ENCODE measurements at places on chromosomes 13 and 19.

DNA sequence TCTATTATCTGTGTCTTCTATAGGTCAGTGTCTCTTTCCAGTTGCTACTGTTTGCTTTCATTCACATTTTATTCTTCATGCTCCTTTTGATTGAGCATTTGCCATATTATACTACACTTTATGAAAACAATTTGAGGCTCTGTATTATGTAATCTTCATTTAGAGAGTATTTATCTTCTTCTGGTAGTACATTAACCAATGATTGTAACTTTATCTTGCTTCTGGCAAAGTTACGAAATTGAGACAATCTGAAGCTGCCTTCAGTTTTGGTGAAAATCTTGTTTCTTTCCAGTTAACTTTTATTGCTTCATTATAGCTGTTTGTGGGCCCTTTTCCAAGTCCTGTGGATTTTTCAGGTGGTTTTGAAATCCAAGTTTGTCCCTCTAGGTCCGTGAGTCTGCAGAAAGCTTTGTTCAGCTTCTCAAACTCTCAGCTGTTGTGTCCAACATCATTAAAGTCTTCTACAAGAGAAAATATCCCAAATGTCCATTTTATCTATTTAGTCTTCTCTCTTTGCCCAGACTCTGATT, 1255.4 kb upstream of the SPRY2 start:
- DNase-seq: no peak

DNA sequence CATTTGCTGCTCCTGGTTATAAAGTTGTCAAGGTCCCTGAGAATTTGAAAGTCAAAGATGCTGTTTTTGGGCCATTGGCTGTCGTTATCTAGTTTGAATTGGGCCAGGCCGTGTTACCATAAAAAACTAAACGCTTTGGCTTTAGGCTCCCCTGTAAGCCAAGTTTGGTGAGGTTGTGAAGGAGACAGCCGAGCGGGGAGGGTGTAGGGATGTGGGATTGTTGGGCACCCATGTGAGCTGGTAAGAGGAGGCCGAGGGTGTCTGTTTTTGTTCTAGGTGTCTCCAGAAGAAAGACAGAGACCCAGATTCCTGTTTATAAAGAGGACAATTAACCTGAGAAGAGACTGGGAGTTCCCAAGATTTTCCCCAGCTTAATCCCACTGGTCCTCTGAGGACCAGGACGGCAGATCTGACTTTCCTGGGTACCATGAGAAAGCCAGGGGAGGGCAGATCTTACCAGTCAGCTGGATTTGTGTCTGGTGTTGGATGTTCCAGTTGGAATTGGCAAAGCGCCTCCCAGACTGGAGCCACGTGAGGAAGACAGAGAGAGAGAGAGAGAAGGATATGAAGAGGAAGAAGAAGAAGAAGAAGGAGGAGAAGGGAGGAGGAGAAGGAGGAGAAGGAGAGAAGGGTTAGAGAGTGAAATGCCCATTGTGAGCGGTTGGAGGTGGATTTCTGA, 25.1 kb downstream of the TMEM255B start:
- DNase-seq: no peak

GRCh38 chr19:11141937-11142527, 13.6 kb downstream of the SPC24 start:
- no peak for DNase-seq

- DNase-seq: peak; percentile 95
These were observed 1.8 kb downstream of the MBNL2 start for GRCh38 chr13:97223711-97224541.

DNA sequence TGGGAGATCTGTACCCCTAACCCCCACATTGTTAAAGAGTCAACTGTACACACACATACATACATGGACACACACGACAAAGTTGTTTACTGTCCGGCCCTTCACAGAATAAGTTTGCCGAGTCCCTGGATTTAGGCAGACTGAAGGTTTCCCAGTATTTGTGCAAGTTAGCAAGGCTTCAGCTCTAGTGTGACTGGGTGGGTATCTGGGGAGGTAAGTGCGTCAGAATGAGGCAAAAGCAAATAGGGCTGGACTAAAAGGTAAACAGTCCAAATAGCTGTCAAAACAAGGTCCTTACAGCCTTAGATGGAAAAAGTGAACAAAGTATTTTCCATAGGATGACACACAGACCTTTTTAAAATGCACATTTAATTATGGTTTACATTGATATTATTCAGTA, 228.4 kb upstream of the UFM1 start:
- no peak for DNase-seq
